M059J (cell line): ENCODE measurements at places on chromosomes 7 and 10. TPM values are rescaled to one million over a fixed set of nuclear protein-coding genes. Genes with fewer than 3 reads are reported as not detected.

SYT15 gene
- 0.02 and 0.05 TPM in 2 replicates for total RNA-seq

PON1 gene
- total RNA-seq = not detected in 2 replicates

GRCh38 chr7:43363035-43363791 is 219.7 kb upstream of the STK17A start:
- DNase-seq = peak; percentile 55

DNA sequence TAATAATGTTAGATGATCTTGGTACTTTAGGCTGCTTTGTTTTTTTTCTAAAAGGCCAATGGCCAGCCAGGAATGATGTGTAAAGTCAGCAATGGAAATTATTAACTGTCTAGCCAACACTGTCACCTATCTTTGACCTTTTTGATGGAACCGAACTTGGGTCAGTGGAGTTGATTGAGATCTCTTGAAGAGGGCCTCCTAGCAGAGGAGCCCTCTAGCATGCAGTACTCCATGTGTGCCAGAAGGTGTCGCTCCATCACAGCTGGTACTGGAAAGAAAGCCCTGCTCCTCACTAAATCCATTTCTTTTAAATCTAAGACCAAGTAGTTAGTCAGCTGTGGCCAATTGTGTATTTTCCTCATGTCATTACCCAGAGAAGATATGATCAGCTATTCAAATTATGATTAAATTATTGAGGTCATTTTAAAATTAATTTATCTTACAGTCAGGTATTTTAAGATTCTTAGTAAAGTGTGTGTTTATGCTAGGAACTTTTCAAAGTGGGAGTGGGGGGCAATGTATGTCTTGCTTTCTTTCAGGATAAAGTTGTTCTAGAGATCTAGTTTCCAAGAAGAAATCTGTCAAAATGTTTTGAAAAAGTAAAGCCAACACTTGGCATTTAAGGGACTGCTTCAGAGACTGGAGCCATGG is 33.1 kb upstream of the CROT start:
- DNase-seq = peak; percentile 62

- peak; percentile 57 for DNase-seq
Measured at GRCh38 chr10:30062090-30062489, 2.7 kb upstream of the JCAD start.

DNA sequence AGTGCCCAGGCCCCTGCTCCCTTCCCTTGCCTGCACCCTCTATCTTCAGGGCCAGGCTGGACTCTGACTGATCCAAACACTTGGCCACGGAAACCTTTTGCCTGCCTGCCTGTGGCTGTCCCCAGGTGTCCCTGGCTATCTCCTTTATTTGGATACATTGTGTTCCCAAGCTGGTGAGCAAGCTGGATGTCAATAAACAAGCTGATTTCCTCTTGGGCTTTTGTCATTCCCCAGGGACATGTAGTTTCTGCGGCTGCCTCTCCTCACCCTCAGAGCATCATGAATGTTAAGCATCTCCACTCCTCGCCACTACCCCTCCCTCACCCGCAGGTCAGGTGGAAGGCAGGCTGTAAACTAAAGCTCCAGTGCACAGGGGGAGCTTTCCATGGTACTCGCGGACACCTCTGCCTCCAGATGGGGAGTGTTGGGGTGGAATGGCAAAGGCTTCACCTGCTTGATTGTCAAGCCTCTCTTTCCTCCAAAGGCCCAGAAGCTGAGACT is 6.9 kb downstream of the GHRHR start:
- DNase-seq = no peak

- no peak for DNase-seq
Measured at GRCh38 chr10:24695452-24695851, 28.2 kb downstream of the ARHGAP21 start.

- no peak for DNase-seq
Measured at GRCh38 chr7:92944633-92945032, 108.3 kb upstream of the CDK6 start.
